ENCODE measurements at places on chromosomes 2 and 18. TPM values are rescaled to one million over a fixed set of nuclear protein-coding genes. Genes with fewer than 3 reads are reported as not detected.
A peak's percentile ranks its signal among the peaks of the same experiment; 100 is the strongest.

GRCh38 chr2:102237176-102237575, 50.4 kb downstream of the IL1RL2 start:
- H3K4me3 ChIP-seq: no peak overlapping the region
- H3K27ac ChIP-seq: no peak overlapping the region
- no peak for DNase-seq
- H3K36me3 ChIP-seq: no peaks in the 10 kb centered on the region

DNA sequence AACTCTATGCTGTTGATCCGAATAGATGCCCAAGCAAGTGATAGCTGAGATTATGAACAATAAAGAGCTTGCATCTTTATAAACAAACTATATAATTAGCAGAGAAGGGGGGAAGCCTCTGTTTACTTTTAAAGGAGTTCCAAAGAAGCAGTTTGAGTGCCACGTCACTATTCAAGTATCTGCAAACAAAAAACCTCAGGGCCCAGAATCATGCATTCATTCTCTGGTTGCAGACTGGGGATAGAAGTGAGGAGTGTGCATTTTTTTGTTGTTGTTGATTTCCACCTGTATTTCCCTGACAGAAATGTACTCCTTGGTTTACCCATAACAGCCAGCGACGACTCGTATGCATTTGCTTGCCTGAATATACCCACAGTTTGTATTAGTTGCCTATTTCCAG, 264.3 kb downstream of the PTGR3 start:
- peaks cover 4% of the 10 kb centered on the region for H3K4me1 ChIP-seq
- no peak for DNase-seq
- H3K27ac ChIP-seq: no peak overlapping the region
- no peak overlapping the region for H3K4me3 ChIP-seq
- H3K36me3 ChIP-seq: no peaks in the 10 kb centered on the region
- H3K27me3 ChIP-seq: no peaks in the 10 kb centered on the region

GRCh38 chr2:173708806-173709205, 256.4 kb downstream of the SP3 start:
- no peaks in the 10 kb centered on the region for H3K4me1 ChIP-seq
- H3K36me3 ChIP-seq: no peaks in the 10 kb centered on the region

DNA sequence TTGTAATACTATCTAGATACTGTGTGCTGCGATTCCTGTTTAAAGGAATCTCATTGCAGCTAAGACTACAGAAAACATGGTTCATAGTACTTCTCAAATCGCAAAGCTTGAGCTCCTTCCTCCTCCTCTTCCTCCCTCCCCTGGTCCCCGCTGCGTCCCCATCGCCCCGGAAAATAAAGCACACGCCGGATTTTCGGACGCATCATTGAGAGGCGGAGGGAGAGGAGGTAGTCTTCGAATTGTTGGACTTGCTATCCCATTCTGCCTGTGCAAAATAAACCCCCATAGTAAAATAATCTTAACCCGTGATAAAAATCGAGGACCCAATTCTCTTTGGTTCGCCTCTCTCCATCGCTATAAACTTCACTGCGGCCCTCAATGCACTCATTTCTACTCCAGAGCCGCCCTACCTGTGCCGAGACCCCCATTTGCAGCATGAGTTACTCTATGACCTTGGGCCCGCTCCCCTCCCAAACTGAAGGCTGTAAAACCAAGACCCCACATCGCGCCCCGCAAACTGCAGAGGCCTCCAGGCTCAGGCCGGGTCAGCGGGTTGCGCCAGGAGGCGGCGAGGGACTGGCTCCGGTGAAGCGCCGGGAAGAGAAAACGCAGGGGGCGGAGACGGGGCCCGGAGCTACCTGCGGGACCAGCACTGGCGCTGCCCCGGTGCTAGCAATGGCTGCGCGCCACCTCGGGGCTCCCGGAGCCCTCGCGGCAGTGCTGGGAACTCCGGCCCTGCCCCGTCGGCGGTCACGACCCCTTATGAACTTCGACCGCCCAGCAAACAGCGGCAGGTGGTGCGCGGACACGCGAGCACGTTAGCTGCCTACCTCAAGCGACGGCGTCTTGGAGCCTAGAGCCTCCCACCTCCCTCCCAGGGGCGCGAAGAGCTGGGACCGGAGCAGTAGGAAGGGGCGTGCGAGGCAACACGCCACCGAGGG, 649 bp downstream of the ESCO1 start:
- H3K36me3 ChIP-seq: no peaks in the 10 kb centered on the region
- DNase-seq: no peak
- no peaks in the 10 kb centered on the region for H3K4me1 ChIP-seq
- H3K27me3 ChIP-seq: 0 out of 2 replicates have a peak, but pooled peaks cover under 1% of the 10 kb centered on the region
- H3K27ac ChIP-seq: peak overlapping the region; percentile 96
- H3K4me3 ChIP-seq: peak overlapping the region; percentile 97

Gene RAB6D
- polyA plus RNA-seq: 0.06 TPM

Gene ERICH2
- not detected for polyA plus RNA-seq

Gene DLX2
- polyA plus RNA-seq: 0.05 TPM
